Activated T-cell treated with anti-CD3 and anti-CD28 coated beads for 1 hour (primary cell): ENCODE measurements at places on chromosomes 3 and 15.

DNA sequence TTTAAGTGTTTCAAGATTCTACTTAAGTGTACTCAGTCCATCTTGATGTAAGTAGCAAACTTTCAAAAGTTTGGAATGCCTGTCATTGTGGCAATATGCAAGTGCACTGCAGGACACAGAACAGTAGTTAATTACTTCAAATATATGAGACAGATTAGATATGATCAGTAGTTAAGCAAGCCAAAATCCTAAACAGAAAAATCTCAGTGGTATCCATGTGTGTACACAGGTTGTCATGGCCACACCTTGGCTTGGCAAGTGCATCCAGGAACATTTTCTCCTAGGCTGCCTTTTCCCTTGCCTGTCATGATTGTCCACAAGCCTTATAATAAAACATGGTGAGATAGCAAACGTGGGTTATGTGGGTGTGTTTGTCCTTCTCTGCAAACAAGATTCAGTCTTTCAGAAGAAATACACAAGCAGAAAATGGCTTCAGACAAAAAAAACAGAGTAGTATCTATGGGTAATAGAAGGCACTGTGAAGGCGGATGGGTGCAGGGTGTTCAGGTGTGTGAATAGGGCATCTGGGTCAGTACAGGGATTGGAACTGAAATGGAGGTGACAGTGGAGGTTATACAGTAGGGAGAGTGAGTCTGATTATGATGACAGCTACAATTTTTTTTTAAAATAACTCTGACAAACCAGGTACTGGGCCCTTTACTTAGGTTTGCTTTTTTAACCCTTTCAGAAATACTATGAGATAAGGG is 229.0 kb upstream of the LRIG1 start:
- no peak for DNase-seq

GRCh38 chr15:70259028-70259424 is 161.3 kb upstream of the TLE3 start:
- DNase-seq: peak; percentile 31

DNA sequence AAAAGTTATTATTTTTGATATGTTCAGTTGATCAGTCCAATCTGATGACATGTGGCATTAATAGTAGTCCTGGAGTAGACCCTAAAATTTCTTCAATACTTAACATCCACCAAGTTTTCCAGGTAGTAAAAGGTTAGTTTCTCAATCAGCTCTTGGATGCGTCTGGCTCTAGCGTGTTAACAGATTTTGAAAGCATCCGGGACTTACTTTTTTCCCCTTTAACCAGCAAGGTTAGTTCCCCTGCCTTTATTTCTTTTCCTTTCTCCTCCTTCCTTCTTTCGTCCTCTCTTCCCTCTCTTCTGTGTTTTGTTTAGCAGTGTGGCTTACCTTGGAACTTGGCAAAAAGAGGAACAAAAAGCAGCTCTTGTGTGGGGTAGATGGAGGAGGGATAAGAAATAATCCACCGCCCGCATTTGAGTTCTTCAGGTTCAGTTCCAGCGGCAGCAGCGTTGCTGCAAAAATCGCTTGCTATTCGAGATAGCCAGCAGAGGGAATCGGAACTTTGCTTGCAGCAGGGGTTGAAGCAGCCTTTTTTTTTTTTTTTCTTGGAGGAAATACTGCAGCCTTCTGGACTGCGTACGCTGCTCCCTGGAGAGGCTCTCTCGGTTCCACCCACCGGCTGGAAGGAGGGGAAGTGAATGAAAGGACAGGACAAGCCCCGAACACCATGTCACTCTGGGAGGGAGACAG is at the start of gene RBMS3:
TSS of gene RBMS3 (plus strand) at position 668 of the 690 bp plus-strand sequence.
- no peak for DNase-seq

DNA sequence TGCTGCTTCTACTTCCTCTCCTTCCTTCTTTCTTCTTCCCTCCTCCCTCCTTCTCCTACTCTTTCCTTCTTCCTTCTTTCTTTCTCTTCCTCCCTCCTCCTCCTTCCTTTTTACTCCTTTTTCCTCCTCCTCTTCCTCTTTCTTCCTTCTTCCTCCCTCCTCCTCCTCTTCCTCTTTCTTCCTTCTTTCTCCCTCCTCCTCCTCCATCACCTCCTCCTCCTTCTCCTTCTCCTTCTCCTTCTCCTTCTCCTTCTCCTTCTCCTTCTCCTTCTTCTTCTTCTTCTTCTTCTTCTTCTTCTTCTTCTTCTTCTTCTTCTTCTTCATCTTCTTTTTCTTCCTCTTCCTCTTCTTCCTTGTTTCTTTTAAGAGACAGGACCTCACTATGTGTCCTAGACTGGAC is 224.0 kb downstream of the NR2F2 start:
- DNase-seq: no peak

DNA sequence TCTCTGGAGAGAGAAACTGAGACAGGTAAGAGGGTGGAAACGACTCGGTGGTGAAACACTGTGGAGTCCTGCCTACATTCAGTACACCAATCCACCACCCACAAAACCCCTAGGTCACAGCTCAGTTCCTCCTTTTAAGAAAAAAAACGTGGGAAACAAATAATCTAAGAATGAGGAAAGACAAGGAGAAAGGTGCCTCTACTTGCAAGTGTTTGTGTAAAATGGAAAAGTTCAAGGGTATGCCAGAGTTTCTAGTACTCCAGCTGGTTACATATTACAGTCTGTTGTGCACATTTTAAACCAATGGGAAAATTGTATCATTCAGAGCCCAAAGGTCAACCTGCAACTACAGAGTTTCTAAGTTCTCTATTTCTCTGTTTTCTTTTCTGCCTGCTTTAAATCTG is 32.2 kb downstream of the HGD start:
- DNase-seq: no peak

GRCh38 chr3:144358191-144358590 is 386.6 kb downstream of the DIPK2A start:
- DNase-seq: no peak

GRCh38 chr3:9151240-9151639 is 98.2 kb downstream of the SRGAP3 start:
- DNase-seq: no peak

GRCh38 chr3:72579581-72580245 is 268.5 kb downstream of the SHQ1 start:
- no peak for DNase-seq

DNA sequence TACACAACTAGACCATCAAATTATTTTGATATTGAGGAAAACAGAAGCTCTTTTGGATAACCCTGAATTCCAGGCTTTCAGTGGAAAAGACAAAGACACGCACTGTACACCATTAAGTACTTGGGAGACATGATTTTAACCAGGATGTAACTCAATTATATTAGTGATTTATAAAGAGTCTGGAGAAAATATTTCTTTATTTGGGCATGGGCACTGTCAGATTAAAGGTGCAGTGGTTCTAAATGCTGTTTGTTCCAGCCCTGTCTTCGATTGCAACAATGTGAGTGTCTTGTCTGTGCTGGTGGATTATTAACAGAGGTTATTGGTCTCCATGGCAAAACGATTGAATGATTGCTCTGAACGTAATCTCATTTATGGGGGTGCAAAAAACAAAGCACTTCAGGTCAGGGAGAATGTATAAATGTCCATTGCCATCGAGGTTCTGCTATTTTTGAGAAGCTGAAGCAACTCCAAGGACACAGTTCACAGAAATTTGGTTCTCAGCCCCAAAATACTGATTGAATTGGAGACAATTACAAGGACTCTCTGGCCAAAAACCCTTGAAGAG is at the start of gene TM4SF4:
TSS of gene TM4SF4 (plus strand) at position 448 of the 568 bp plus-strand sequence. CDS start 181 bp downstream, outside the sequence.
- DNase-seq: no peak

DNA sequence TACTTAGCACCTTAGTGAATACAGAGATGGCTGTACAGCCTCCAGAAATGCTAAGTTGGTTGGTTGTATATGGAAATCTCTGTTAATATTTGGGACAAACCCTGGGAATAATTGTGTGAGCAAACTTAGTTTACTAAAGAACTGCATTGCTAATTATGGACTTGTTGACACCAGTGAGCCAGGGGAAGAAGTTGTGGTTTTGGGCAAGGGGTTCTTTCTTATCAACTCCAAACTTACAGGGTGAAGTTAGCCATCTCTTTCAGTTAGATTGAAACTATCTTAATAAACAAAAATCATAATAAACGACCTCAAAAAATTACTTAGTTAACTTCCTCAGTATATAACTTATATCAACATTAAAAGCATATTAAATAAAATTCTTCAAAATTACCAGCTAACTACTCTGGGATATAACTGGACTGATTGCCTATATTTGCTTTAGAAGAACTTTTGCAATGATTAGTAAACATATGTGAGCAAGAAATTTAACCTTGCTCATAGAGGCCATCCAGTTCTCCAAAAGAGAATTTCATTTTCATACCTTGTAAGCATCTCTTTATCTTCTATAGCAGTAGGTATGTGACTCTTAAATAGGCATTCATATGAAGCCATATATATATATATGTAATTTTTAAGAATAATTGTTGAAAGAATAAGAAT is 24.7 kb downstream of the MBNL1 start:
- no peak for DNase-seq

DNA sequence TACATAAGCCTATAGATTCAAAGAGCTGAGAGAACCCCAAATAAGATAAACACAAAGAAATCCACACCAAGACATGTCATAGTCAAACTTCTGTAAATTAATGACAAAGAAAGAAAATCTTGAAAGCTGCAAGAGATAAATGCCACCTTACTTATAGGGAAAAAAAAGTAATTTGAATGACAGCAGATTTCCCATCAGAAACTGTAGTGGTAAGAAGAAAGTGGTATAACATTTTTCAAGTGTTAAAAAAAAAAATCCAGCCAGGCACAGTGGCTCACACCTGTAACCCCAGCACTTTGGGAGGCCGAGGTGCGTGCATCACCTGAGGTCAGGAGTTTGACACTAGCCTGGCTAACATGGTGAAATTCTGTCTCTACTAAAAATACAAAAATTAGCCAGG is 37.4 kb downstream of the CFAP92 start:
- DNase-seq: no peak

DNA sequence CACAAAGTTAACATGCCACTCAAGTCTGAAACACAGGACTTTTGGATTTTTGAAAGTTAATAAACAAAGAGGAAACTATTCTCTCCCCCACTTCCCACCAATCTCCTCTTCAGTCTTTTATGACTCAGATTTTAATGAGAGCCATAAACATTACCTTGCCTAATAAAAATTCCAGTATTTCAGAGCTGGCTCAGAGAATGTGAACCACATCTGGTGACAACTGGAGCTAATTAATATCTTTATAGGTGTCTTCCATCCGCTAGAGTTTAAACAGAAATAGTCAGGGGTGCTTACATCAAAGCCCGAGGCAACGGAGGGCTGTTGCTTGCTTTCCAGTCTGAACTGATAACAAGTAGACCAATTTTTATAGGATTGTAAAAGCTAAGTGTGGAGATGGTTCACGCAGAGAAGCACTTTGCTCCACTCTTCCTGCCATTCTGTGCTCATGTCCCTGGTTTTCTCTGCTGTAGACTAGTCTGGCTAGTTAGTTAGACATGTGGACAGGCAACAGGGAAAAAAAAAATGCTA is 363.6 kb downstream of the NR2F2 start:
- DNase-seq: no peak

GRCh38 chr15:57785959-57786358 is 79.4 kb downstream of the POLR2M start:
- no peak for DNase-seq

DNA sequence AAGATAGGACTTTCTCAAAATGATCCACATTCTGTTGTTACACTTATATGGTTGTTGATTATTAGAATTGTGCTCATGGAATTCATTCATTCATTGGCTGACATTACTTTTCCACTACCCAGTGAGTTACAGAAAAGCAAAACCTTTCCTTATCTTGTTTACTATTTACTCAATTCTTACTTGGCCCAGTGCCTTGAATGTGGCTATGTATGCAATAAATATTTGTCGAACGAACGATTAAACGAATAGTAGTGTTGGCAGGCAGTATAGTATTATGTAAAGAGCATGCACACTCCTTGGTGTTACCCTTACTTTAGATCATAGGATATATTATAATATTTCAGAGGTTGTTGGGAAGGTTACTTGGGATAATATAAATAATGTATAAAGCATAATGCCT is 31.0 kb downstream of the CTDSPL2 start:
- DNase-seq: no peak

DNA sequence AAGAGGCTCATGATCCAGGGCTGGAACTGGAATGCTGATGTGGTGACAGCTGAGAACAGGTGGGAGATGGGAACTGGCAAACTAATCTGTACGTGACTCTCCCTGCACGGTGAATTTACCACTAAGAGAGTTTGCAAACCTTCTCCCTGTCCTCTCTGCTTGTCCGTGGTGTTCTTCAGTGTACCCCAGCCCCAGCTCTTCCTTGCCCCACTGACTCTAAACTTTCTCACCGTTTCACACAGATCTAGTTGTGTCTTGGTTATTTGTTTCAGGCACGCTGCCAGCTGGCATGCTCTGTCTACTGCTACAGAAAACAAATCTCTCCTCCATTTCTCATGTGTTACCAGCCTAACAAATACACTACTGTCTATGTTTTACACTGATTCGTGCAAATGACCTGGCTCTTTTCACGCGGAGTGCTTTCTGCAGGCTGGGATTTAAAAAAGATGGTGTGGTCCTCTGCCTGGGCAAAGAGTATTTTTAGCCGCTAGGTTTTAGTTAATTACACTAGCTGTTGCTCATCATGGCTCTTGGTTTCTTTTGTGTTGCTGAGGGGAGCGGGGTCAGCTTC is 192.7 kb upstream of the LRIG1 start:
- DNase-seq: no peak

- DNase-seq: no peak
Measured at GRCh38 chr15:65806397-65806796, 14.3 kb upstream of the DENND4A start.

DNA sequence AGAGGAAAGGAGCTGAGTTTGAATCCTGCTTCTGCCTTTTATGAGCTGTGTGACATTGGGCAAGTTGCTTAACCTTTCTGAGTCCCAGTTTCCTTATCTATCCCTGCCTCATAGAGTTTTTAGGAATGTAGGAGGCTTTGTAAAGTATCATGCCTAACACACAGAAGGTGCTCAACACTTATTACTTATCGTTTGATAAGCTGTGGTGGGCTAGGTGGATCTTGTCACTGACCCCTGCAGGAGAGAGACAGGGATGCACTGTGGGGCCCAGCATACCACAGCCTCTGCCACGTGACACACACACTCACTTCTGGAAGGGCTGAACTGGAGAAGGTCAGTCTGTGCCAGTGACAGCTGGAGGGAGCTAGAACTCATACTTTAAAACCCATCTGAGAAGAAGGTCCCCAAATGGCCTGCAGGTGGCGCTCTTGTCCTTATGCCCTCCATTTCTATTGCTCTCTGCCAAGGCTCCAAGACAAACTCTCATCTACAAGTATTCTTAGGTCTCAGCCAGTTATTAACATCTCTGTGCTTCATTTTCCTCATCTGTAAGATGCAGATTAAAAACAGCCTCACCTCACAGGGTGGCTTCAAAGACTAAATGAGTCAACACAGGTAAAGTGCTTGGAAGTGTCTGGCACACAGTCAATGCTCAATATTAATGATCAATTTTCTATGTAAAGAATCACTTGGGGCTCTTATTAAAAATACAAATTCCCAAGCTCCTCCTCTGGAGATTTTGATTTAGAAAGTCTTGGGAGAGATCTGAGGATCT is 57.5 kb upstream of the HACD2 start:
- peak; percentile 30 for DNase-seq

DNA sequence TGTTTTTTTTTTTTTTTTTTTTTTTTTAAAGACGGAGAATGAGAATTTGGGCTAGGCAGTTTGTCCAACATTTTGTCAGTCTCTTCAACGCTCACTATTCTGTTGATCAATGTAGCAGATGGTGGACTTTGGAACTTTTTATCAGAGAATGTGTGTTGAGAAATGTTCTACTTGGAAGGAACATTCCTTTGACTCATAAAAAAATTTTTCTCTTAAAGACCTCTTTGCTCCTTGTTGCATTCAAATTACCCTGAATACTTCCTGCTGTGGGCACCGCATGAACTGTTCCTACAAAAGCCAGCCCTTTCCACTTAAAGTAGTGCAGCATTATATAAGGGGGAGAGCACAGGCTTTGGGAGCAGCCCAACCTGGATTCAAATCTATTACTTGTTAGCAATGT is 182.9 kb downstream of the AKAP13 start:
- DNase-seq: no peak
